Activated CD8-positive, alpha-beta T cell treated with anti-CD3 and anti-CD28 coated beads for 36 hours (primary cell): ENCODE measurements at places on chromosomes 2 and 18.
A peak's percentile ranks its signal among the peaks of the same experiment; 100 is the strongest.

- no peak for DNase-seq
These were observed 144.9 kb downstream of the RPIA start for GRCh38 chr2:88836351-88836750.

DNA sequence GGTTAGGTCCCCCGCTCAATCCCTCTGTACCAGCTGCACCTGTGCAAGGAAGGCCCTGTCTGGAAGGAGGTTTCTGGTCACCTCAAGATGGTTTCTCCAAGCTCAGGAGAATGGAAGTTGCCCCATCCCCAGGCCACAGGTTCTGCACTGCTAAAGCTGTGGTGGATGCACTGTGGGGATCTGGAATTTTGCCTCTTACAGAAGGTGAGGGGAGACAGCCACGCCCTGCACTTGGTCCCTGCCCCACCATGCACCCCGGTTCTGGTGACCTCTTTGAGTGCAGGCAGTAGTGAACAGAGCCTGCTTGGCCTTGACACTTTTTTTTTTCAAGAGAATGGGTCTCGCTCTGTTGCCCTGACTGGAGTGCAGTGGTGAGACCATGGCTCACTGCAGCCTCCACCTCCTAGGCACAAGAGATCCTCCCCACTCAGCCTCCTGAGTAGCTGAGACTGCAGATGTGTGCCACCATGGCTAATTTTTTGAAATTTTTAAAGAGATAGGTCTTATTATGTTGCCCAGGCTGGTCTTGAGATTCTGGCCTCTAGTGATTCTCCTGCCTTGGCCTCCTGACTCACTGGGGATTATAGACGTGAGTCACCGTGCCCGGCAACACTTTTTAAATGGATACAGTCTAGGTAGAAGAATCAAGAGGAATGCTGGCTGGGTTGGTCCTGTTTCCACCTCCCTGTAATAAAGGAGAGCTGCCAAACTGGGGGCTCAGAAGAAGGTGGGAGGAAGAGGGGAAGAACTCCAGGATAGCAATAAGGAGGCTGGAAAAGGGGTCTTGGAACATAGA, 5.8 kb upstream of the NT5DC4 start:
- DNase-seq, result no peak

DNA sequence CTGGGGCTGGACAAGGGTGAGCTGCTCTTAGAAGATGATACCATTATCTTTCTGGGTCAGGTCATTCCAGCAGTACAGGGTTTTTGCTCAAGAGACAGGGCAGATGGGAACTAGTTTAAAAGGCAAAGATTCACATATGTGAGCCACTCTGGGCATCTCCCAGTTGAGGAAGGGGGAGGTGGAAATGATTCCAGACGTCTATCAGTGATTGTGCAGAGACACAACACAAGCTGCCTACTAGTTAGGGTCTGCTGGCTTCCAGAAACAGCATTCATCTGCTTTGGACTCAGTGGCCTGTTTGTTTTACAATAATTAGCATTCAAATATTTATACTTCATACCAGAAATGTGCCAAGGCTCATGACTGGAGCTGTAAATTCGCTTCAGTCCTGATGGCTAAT, 32.3 kb downstream of the ST6GAL2 start:
- no peak for DNase-seq

GRCh38 chr2:159898441-159898840, 100.4 kb upstream of the CD302 start:
- no peak for DNase-seq

GRCh38 chr2:15159751-15160177, 401.4 kb downstream of the NBAS start:
- peak; percentile 40 for DNase-seq

GRCh38 chr2:234403751-234404150, 93.1 kb downstream of the ARL4C start:
- no peak for DNase-seq

DNA sequence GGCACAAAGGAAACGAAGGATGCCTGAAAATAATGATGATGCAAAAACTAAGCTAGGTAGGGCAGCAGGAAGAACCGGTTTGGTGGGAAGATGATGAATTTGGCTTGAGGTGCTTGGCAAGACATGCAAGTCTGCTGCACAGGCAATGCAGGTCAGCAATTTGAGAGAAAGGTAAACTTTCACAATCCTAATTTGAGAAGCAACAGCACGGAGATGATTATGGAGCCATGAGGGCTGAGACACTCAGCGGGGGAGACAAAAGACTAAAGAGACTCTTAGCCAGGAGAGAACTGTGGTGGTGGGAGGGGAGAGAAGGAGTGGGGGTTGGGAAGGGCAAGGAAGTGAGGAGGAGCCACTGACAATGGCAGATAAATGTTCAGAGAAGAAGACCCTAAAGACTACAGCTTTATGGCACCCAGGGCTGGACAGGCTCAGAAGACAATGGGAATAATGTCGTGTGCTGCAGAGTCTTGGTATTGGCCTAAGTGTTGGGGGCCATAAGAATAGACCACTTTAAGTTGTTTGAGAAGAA, 19.4 kb upstream of the RNF149 start:
- no peak for DNase-seq

- DNase-seq, result no peak
These were observed 80.1 kb upstream of the CTDP1 start for GRCh38 chr18:79599441-79599931.

DNA sequence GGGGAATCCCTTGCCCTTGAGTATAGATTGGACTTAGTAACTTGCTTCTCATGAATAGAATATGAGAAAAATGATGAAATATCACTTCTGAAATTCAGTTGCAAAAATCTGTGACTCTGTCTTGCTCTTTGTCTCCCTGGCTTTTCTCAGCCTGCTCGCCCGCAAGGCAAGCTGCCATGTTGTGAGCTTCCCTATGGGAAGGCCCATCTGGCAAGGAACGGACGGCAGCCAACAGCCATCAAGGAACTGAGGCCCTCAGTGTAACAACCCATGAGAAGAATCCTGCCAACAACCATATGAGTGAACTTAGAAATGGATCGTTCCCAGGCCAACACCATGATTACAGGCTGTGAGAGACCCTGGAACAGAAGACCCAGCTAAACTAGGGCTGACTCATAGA, 58.4 kb upstream of the PGAP1 start:
- no peak for DNase-seq

DNA sequence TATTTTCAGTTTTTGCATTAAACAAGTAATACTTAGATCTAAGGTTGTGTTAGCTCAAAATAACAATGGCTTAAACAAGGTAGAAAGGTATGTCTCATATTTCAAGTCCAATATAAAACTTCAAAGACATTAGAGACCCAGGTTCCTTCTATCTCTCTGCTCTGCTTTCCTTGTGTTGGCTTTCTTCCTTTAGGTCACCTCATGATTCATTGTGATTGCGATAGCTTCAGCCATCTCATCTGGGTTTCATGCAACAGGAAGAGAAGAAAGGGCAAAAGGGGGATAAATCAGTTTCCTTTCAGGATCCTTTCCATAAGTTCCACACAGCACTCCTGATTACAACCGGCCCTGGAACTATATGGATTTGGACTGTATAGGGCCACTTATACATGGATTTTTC, 16.0 kb upstream of the TBR1 start:
- no peak for DNase-seq

GRCh38 chr2:137957033-137957432, 7.2 kb upstream of the HNMT start:
- no peak for DNase-seq

DNA sequence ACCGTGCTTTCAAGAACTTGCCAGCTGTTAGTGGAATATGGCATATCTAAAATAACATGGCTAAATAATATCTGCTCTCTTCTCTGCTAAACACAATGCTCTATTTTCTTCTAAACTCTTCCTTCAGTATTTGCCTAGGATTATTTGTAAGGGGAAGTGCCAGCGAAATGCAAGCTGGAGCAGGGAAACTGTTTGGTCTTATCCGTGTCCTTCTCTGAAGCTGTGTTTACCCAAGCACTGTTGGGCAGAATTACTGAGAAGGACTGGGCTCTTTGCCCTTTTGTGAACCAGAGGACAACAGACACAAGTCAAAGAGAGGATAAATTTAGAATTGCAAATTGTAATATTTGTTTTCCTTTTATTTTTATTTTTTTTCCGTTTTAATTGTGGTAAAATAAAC, 23.6 kb downstream of the CPO start:
- DNase-seq, result no peak

DNA sequence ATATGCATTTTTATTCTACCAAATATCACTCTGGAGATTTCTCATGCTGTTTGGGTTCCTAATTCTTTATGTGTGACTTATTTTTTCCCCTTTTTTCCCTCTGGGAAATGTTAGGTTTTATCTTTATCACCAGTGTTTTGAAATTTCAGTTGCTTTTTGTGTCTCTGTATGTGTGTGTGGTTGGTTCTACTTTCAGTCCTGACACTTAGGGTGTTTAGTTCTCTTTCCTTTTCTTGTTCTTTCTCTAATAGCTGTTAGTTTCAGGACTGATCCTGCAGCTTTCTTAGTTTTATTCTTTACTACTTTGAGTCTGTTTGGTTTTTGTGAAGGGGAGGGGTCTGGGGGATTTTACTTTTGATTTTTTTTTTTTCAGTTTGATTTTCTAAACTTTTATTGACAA, 23.1 kb downstream of the PPM1B start:
- no peak for DNase-seq

- no peak for DNase-seq
These were observed 161.1 kb downstream of the CCBE1 start for GRCh38 chr18:59536166-59536565.

DNA sequence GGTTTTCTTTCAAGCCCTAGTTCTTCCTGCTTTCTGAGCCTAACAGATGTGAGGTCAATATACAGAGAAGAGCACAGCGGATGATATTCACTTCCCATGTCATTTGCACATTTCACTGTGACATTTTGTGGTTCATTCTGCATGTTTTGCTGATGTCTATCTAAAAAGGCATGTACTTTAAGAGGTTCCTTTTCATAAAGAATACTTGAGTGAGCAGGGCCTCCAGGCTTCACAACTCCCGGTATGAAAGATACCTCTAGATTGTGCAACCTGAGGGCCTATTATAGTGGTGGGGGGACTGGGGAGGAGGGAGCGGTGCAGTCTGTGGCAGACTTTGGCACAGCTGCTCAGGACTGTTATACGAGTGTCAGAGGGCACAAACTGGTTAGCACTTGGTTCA, 54.6 kb downstream of the CPO start:
- DNase-seq, result no peak

GRCh38 chr2:131043199-131044074, 49.8 kb downstream of the FAM168B start:
- no peak for DNase-seq

GRCh38 chr2:238863231-238863630, 15.3 kb downstream of the TWIST2 start:
- no peak for DNase-seq
